Astrocyte of the cerebellum (primary cell): ENCODE measurements at places on chromosomes 6 and 20.

DNA sequence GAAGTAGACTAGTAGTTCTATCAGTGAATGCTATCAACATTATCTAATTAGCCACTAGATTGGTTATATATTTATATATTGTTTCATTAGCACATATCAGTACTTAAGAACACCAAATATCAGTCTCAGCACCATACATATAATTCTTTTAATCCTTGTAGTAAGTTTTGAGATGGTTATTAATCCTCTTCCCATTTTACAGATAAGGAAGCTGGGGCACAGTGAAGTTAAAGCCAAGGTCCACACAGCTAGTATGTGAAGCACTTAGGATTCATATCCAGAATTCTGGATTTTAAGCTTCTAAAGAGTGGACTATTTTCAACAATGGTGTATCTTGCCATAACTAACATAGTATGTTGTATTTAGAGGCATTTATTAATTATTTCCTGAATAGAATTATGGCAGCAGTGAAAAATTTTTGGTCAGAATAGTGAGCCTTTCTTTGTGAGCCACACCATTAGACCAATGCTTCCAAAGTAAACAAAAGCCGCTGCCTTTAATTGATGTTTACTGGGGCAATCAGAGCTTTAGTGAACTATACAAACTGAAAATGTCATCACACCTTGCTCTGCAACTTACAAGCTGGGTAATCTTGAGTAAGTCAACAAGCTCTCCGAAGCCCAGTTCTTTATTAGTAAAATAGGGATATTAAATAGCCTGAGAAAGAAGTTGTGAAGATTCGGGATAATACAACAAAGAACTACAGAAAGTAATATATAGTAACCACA is 41.9 kb upstream of the HBS1L start:
- DNase-seq = no peak

DNA sequence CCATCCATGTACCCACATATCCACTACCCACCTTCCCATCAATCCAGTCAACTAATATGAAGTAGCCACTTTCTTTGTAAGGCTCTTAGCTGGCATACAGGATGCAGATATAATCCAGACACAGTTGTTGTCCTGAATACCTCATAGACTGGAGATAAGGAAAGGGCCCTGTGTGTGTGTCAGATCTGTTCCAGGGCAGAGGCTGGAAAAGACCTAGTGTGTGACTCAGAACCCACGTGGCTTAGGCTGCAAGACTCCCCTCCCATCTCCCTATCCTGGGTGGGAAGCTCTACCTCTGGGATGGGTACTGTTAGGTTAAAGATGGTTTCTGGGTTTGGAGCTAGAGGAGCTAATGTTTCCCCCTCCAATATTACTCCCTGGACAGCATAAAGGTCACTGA is 3.6 kb downstream of the BPIFA1 start:
- DNase-seq = no peak

DNA sequence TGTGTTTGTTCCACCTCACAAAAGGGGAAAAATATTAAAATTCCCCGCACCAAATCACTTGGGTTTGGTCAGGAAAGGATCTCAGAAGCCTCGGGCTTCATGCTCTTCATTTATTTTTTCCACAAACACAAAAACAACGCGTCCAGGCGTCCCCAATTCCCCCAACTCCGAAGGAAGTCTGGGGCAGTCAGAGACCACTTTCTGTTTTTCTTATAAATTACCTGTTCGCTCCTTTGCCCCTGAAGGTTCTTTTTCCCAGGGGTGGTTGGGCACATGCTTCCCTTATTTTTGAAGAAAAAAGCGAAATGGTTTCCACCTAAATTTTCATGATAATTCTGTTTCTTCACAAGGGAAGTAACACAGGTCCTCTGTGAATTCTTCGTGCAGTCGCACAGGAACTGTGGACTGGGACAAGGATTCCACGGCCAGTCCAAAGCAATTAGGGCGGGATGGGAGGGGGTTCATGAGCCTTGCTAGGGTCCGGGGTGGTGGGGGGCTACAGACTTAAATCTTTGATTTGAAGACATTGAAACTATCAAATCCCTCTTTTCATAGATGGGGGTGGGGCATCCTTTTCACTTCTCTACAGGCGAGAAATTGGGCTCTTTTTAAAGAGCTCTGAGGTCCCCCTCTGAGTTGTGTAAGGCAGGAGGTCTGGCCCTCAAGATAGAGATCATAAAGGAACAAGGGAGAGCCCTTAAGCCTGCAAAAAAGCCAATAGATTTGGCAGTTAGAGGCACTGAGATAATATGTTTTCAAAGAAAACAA is 30.5 kb upstream of the HFE start:
- DNase-seq = no peak

DNA sequence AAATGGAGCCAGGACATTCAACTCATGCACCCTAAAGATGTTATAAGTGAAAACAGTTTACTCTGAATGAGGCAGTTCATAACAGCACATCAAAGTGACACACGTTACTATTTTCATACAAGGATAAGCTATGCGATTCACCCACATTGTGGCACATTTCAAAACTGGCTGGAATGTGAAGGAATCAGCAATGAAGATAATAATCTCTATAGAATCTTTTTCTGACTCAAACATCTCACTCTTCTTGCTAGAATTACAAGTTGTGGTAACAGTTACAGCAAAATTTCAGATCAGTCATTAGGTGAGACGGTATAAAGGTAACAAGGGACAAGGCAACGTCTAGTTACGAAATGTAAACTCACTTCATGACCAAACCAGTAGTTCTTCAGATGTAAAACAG is 17.5 kb downstream of the TMEM244 start:
- DNase-seq = no peak

GRCh38 chr6:134956032-134956431 is 6.1 kb upstream of the ALDH8A1 start:
- DNase-seq = no peak

- peak; percentile 52 for DNase-seq
Observed at GRCh38 chr20:45358282-45359068, 4.5 kb upstream of the SYS1 start.
